ENCODE measurements at places on chromosomes 2 and 18. TPM values are rescaled to one million over a fixed set of nuclear protein-coding genes. Genes with fewer than 3 reads are reported as not detected.

Gene SMC6
- total RNA-seq = 6.2 TPM

Gene XRCC5
- 45.4 TPM for total RNA-seq

GRCh38 chr2:118049816-118050140 lies 35.9 kb upstream of the CCDC93 start:
- H3K4me1 ChIP-seq = no peaks in the 10 kb centered on the region
- H3K27ac ChIP-seq = no peak overlapping the region
- no peak overlapping the region for H3K4me3 ChIP-seq

DNA sequence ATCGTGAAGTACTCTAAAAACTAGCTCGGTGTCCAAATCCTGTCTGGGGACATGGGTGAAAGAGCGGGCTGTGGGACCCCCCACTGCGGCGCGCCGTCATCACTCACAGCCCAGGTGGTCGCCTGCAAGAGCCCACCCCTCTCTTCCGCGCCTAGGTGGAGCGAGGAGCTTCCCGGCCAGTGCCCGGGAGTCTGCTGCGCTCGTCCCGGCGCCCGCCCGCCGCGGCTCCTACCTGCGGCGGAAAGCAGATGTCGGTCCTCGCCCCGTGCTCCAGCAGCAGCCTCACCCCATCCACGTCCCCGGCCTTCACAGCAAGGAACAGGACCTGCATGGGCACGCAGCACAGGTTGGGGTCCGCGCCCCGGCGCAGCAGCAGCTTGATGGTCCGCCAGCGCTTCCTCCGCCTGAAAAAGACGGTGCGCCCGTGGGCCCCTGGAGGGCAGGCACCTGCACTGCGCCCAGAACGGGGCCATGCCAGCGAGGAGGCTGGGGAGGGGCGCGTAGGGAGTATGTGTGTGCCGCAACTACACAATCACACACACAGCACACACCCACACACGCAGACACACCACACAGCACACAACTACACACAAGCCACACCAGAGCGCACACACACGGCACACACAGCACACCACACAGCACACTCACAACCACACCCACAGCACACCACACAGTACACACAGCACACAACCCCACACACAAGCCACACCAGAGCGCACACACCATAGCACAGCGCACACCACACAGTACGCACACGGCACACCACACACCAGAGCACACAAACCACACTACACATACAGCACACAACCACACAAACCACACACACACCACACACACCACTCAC lies 37.4 kb downstream of the ANKMY1 start:
- H3K36me3 ChIP-seq = no peaks in the 10 kb centered on the region
- no peak overlapping the region for H3K27ac ChIP-seq
- H3K4me3 ChIP-seq = no peak overlapping the region
- no peaks in the 10 kb centered on the region for H3K4me1 ChIP-seq

Gene AMMECR1L
- total RNA-seq = 20.6 TPM

DNA sequence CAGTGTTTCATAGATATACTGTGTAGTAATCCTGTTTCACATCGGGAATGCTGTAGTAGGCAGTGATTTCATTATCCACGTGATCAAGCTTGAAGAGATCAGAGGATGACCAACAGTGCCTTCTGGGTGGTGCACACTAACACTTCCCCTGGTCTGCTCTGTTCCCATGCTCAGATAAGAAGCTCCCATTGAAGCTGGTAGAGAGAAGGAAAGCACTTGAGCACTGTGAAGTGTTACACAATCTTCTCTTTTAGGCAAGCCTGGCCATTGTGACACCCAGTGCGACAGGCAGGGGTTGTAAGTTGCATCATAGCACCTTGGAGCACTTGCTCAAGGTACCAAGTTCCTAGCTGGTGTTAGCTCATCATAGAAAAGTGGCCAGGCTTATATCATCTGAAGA lies 30.6 kb upstream of the GPD2 start:
- H3K4me1 ChIP-seq = no peaks in the 10 kb centered on the region
- no peaks in the 10 kb centered on the region for H3K27me3 ChIP-seq
- no peaks in the 10 kb centered on the region for H3K36me3 ChIP-seq
- peak; percentile 65 for DNase-seq

DNA sequence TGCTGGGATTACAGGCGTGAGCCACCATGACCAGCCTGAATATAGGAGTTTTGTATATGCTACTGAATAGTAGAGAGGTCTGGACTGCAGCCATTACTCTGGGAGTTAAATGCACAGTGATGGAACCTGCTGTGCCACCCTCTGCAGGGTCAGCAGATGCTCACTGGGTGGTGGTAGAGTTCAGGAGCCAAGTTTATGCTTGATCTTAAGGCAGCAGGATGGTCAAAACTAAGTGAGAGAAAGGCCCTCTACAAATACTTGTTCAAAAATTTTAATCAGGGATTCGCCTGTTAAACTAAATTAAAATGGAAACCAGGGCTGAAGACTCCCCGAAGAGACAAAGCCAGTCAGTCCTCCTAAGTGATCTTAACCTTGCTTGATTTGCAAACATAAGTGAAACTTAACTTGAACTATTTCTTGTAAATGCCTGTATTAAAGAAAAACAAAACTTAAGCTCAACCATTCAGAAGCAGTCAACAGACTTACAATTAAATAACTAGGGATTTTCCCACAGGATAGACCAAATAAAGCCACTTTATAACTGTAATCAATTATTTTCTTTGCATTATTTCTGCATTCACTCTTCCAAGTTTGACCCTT lies 4.2 kb upstream of the WDFY1 start:
- H3K27ac ChIP-seq = no peak overlapping the region
- no peaks in the 10 kb centered on the region for H3K4me1 ChIP-seq
- no peak for DNase-seq
- H3K27me3 ChIP-seq = no peaks in the 10 kb centered on the region
- H3K36me3 ChIP-seq = no peaks in the 10 kb centered on the region

DNA sequence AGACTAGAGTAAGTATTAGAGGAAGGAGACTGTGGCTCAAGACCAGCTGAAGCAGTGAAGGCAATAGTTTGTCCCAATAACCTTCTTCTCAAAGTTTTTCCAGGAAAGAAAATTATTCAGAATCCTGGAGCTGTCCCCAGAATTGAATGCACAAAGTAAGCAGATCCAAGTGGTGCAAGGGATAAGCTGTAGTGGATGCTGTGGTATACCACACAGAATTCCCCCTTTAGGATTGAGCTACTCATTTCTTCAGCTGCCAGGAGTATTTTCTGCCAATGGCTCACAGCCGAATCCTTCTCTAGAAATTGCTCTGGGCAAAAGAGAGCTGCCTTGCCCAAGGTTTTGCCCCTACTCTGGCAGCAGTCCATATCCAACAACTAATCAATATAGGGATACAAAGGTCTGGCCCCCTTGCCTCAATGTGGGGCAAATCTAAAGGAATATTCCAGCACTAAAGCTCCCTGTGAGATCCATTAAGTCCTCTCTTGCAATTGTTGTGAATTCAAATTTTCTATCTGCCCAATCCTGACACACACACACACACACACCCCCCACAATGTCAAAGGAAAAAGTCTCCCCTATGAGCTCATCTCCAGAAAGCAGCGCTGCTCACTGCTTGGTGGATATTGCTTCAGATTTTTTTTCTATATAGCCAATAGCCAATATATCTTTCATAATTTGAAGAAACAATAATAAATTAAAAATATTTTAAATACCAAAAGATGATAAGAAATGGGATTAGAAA lies 18.4 kb upstream of the TCF7L1 start:
- DNase-seq = no peak
- no peaks in the 10 kb centered on the region for H3K4me1 ChIP-seq
- H3K36me3 ChIP-seq = no peaks in the 10 kb centered on the region

- H3K27me3 ChIP-seq = no peaks in the 10 kb centered on the region
- no peak overlapping the region for H3K4me3 ChIP-seq
- no peak overlapping the region for H3K27ac ChIP-seq
- no peak for DNase-seq
Measured at GRCh38 chr2:2848621-2849333, 517.7 kb upstream of the MYT1L start.

DNA sequence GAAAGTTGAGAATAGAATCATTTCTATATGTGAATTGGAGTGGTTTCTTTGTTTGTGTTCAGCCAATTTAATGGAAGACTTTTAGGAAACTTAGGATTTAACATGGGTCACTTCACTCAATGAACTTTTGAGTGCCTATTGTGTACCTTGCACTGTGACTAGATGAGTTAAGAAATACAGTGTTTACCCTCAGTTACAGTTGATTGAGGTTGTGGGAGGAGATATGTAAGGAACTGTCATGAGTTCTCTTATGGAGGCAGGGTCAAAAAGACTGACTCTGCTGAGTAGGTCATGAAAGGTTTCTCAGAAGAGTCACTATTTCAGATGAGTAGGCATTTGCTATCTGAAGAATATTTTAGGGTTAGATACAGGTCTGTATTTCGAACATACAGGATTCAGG lies 98.6 kb downstream of the RAB3GAP1 start:
- peaks cover 46% of the 10 kb centered on the region for H3K36me3 ChIP-seq
- no peak overlapping the region for H3K27ac ChIP-seq
- H3K4me3 ChIP-seq = no peak overlapping the region
- no peak for DNase-seq
- H3K27me3 ChIP-seq = no peaks in the 10 kb centered on the region

GRCh38 chr2:56184500-56185011 lies 766 bp downstream of the CCDC85A start:
- H3K27ac ChIP-seq = peak overlapping the region; percentile 13
- H3K4me1 ChIP-seq = peaks cover 4% of the 10 kb centered on the region
- no peaks in the 10 kb centered on the region for H3K27me3 ChIP-seq

Gene PAIP2B
- 0.32 TPM for total RNA-seq

Gene DES
- 182 TPM for total RNA-seq

GRCh38 chr2:177059293-177059692 lies 153.3 kb upstream of the HNRNPA3 start:
- no peaks in the 10 kb centered on the region for H3K4me1 ChIP-seq
- no peaks in the 10 kb centered on the region for H3K27me3 ChIP-seq
- H3K27ac ChIP-seq = no peak overlapping the region
- no peaks in the 10 kb centered on the region for H3K36me3 ChIP-seq
- no peak for DNase-seq

DNA sequence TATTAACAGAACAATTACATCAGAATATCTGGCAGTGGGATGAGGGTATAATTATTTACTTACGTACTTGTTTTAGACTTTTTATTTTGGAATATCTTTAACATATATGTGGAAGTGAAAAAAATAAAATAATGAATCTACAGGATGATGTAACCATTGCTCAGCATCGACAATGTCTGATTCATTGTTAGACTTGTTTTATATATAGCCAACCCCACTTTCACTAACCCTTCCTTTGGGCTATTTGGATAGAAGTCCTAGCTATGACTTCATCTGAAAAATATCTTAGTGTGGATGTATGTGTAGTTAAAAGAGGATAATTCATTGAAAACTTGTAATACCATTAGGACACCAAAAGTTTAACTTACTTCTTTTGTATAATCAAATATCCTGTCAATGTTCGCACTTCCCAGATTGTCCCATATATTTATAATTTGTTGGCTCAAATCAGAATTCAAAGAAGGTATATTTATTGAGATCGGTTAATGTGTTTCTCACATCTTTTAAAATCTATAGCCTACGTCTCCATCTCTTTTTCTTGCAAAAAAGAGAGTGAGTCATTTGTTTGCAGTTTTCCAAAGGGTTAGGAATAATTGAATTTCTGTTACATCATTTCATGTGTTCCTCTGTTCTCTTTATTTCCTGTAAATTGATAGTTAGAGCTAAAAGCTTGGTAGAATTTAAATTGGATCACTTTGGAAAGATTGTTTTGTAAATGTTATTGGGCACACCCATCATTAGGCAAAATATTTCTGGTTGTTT lies 506.1 kb upstream of the FAM98A start:
- H3K4me3 ChIP-seq = no peak overlapping the region
- H3K4me1 ChIP-seq = no peaks in the 10 kb centered on the region
- no peak for DNase-seq
- no peaks in the 10 kb centered on the region for H3K36me3 ChIP-seq

DNA sequence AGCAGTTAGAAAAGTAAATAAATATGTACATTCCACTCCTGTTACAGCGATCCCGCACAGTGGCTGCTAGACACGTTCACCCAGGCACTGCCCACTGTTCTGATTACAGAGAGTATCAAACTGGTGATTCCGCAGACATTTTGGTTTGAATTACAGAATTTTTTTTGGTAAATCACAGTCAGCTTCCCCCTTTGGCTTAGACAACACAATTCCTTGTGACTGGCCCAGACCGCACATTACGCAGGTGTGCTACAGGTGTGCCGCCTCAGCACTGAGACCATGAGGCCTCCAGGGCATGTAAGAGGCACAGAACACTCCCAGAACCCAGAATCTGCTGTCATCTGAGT lies 112.3 kb downstream of the PXDN start:
- peaks cover 39% of the 10 kb centered on the region for H3K36me3 ChIP-seq
- peaks cover 13% of the 10 kb centered on the region for H3K4me1 ChIP-seq
- no peak overlapping the region for H3K4me3 ChIP-seq

DNA sequence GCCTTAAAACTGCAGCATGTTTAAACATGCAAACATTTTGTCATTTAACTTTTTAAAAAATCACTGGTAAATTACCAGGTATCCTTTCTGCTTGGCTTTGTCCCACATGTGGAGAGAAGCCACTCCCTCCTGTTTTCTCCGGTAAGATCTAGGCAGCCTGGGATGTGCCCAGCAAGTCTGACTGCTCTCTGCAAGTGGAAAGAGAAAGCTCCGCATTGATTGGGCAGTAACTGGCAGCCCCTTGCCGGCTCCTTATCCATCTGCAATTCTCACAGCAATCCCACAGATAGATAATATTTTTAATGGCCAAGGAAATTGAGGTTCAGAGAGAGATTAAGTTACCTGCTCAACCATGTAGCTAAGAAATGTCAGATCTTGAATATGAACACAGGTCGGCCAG lies 136.1 kb downstream of the TMEM200C start:
- no peaks in the 10 kb centered on the region for H3K36me3 ChIP-seq
- DNase-seq = no peak
- no peaks in the 10 kb centered on the region for H3K27me3 ChIP-seq
- H3K4me3 ChIP-seq = no peak overlapping the region

Gene ATP5F1A
- 273 TPM for total RNA-seq

Gene METTL8
- 6.7 TPM for total RNA-seq

- H3K27me3 ChIP-seq = no peaks in the 10 kb centered on the region
- no peak overlapping the region for H3K4me3 ChIP-seq
Measured at GRCh38 chr2:10328670-10329579, 26.2 kb downstream of the HPCAL1 start.

GRCh38 chr2:67400560-67401485 lies 3.7 kb downstream of the ETAA1 start:
- H3K27ac ChIP-seq = peak overlapping the region; percentile 37
- no peaks in the 10 kb centered on the region for H3K27me3 ChIP-seq
- no peaks in the 10 kb centered on the region for H3K4me1 ChIP-seq
- DNase-seq = no peak
- H3K4me3 ChIP-seq = peak overlapping the region; percentile 17

DNA sequence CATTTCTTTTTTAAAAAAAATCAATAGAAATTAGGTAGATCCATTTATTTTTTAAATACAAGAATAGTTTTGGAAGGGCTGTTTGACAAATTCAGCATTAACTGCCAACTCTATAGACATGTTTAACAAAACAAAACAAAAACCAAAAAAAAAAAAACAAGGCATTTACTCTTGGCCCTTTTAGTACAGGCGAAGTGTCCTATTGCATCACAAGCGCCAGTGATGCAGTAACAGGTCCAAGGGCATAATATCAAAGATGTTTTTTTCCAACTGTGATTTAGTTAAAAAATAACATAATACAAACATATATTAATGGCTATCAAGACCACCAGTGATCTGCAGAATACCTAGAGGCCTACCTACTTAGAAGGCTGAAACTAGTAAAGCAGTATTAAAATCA lies 55.3 kb downstream of the XDH start:
- no peaks in the 10 kb centered on the region for H3K4me1 ChIP-seq
- H3K27me3 ChIP-seq = no peaks in the 10 kb centered on the region
- DNase-seq = no peak
- H3K4me3 ChIP-seq = no peak overlapping the region
- H3K27ac ChIP-seq = no peak overlapping the region
- H3K36me3 ChIP-seq = no peaks in the 10 kb centered on the region

Gene TXNDC2
- not detected for total RNA-seq

Gene ATP6V1B1
- total RNA-seq = not detected
